Lung microvascular endothelial cell (primary cell): ENCODE measurements at places on chromosomes 7 and 10.

DNA sequence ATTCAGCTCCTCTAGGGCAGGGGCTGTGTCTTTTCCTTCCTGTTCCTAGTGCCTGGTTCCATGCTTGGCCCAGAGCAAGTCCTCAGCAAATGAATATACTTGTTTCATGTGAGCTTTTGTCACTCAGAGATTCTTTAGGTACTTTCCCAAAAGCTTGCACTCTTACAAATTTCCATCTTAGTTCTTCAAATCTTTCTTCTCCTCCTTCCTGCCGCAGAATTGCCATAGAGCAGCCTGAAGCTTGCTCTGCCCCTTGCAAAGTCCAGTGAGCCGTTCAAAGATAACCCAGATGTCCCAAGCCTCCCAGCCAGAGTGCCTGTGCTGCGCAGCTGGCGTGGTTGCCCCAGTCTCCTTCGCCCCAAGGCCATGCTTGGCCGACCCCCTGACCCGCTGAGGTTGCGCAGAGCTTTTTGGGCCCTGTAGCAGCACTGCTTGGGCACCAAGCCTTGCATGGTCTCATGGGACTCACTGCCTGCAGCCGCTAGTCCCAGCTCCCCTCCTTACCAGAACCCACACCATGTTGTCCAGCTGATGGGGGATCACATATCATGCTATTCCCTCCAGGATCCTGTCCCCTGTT, 20.7 kb downstream of the CHST3 start:
- DNase-seq: no peak

DNA sequence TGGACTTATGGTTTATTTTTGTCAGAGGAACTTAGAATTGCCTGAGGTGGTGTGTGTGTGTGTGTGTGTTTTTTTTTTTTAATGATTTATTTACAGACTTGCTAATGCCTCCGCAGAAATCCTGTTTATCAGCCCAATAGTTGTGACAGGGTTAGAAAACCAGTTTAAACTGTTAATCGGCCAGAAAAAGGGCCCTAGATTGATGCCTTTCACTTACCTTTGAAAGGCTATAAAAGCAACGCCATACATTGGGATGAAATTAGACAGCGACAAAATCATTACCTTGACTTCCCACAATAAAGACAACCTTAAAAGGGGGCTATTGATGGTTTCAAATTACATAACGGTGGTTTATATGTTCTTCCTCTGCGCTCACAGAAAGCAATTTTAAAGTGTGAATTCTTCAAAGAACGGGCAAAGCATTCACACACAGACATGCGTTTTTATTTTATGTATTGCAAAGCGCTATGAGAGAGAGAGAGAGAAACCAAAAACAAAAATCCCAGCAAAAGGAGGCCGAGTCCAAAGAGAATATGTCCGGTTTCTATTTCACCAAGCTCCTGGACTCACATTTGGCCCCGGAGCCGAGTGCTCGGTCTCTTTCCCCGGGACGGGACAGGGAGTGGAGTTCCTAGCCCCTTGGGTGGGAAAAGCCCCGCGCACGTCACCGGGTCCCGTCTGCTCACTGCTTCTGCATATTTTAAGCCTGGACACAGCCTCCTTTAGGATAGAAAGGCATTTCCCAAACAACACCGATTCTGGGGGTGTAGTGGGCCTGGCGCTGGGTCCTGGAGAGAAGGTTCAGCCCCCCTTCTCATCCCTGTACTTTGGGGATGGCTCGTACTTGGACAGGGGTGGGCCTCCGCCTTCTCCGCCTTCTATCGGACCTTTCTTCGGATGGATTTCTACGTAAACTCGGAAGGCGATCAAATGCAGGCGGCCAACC, 26.8 kb upstream of the VAX1 start:
- DNase-seq: no peak

DNA sequence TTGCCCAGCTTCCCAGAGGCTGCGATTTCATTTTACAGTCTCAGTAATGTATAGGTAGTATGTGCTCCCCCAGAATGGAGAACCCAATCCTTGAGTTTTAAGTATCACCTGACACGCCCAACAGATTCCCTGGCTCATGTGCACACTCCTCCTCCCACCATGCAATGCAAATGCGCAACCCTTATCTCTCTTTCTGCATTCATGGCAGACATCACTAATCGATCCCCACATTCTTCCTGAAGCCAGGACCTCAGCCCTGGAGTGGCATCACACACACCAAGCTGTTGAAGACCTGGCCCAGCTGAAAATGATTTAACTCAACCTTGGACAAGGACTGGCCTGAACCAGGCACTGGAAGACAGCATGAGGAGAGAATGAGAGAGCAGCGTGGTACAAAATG, 68.4 kb downstream of the ZRANB1 start:
- no peak for DNase-seq

GRCh38 chr10:4083509-4084003, 298.5 kb upstream of the KLF6 start:
- peak; percentile 37 for DNase-seq

DNA sequence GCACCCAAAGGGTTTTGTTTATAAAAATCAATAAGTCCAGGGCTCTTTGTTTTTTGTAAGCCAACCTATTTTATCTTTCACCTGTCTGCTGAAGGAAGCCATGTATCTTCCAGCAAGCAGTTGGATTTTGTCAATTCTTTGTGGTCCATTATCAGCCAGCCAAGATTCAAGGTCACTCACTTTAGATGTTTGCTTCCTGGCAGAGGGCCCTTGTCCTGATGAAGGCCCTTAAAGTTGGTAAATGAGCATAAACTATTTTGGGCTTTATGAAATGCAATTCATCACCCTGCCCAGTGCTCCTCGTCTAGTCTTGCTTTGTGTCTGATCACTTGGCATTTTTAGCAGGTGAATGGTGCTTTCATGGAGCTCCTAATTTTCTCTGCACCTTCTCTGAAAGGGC, 1004.2 kb downstream of the GRID1 start:
- DNase-seq: no peak

GRCh38 chr7:55088107-55088506, 69.3 kb downstream of the EGFR start:
- DNase-seq: no peak

- DNase-seq: no peak
Measured at GRCh38 chr10:28775773-28776172, 98.5 kb downstream of the BAMBI start.

DNA sequence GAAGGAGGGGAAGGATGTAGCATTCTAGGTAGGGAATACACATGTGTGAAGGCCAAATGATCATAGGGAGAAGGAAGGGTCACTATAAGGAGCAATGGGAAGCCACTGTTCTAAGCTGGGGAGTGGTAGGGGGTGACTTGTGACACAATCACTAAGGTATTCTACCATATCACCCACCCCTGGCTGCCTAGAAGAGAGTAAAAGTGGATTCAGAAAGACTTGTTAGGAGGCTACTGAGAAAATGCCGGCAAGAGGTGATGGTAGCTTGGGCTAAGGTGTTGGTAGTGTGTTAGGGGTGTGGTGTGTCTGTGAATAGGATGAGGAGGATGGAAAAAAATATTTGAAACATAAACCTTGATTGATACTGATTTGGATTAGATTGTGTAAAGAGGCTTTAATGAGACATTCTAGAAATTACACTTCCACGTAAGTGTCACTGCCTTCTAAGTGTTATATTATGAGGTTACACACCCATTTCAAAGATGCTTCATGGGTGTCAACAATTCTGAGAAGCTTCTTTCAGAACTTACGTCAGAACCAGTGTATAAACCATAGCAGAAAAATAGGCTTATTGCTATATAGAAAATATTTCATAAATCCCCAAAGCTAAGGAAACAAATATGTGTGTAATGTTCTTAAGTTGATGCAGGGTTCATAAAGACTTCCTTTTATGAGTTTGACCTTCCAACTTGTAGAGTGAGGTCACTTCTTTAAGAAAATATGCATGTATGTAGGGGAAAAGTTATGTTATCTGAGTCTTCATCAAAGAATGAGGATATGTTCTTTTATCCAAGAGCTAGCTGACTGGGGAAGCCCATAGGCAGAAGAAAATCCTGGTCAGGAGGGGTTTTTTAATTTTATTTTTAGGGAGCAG, 5.6 kb upstream of the BPGM start:
- peak; percentile 21 for DNase-seq

DNA sequence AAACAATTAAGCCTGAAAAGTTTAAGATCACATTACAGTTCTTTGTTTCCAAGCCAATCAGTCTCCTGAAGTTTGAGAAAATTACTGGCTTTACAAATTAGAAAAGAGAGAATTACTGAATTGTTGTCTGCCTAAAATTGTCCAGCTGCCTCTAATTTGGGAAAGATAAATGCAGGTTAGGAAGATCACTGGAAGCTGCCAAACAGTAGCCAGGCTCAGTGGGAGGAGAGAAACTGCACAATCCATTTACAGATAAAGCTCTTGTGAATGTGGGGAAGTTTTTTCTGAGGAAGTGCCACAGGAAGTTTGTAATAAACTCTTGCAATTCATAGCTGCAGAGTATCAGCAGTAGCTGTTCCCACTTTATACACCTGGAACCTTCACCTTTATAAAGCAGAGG, 100.7 kb downstream of the IQUB start:
- DNase-seq: no peak

GRCh38 chr7:141640239-141640840, 61.6 kb downstream of the DENND11 start:
- no peak for DNase-seq

DNA sequence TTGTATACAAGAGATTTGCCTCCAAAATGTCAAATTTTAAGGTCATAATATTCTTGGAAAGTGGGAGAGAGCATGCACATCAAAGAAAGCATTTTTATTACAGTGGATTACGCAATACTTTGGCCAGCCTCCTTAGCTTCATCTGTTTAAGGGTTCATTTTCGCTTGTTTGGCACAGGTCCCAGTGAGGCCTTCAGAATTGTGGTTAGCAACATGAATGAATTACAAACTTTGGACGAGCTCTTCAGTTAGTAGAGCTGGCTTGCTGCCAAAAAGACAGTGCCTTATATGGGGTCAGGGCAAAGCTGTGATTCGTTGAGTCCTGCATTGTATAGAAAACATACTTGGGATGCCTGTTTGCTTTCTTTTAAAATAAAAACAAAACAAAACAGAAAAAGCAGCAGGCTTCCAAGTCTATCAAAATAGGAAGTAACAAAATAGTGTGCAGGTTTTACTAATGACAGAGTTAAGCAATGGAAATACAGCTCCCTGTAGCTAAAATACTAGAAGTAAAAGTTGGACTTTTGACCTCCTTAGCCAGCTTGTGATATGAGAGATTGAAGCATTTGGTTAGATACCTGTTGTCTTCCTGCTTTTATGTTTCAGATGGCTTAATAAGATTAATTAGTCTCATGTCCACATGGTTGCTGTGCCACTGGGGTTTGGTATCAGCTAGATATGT, 190.8 kb downstream of the MLLT10 start:
- peak; percentile 99 for DNase-seq

GRCh38 chr10:30434273-30435072, 489 bp downstream of the MAP3K8 start:
- DNase-seq: peak; percentile 84

GRCh38 chr7:15906436-15906835, 220.0 kb upstream of the MEOX2 start:
- DNase-seq: no peak

GRCh38 chr10:24000271-24000813, 208.6 kb upstream of the KIAA1217 start:
- no peak for DNase-seq

DNA sequence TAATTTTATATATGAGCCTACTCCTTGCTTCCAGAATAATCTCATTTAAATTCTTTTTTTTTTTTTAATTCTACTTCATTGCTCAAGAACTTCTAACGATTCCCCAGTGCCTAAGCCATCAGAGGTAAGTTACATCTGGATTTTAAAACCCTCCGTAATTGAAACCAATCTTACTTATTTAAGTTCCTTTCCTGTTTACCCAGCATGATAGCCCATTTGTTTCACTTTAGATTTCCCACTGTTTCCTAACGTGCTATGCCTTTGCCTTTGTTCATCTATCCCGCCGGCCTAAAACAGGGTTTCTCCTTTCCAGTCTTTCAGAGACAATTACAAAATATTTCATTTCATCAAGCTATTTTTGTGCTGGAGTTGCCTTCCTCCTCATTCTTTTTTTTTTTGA, 75.8 kb upstream of the ETV1 start:
- DNase-seq: no peak

DNA sequence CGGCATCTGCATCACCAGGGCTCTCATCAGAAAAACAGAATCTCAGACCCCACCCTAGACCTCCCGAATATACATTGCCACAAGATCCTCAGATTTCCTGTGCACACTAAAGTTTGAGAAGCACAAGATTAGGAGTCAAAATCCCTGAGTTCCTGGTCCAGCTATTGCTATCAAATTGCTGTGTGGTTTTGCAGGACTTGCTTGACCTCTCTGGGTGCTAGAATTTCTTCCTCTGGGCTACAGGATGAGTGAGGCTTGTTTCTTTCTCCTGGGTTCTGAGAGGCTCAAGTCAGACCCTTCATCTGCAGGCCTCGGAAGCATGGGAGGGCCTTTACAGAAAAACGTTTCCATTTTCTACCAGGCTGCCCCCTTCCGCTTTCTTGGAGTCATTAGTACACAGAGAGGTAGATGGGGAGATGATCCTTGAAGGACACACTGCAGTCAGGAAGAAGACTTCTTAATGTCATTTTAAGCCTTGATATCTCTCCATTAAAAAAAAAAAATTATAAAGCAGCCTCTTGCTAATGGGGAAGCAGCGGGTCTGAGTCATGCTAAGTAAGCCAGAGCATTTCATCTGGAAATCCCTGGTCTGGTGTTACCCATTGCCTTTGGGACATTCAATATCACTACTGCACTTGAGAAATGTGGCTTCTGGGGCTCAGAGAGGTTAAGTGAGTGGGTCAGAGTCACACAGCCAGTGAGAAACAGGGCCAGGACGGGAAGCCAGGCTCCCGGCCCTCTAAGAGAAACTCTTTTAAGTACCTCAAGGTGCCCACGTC, 173.5 kb downstream of the KCNMA1 start:
- DNase-seq: no peak

GRCh38 chr7:130377178-130377577, 3.1 kb upstream of the CPA1 start:
- no peak for DNase-seq

GRCh38 chr10:125024497-125025234, 82.7 kb downstream of the ZRANB1 start:
- no peak for DNase-seq

- DNase-seq: no peak
Measured at GRCh38 chr7:136677471-136678365, 190.7 kb upstream of the CHRM2 start.

DNA sequence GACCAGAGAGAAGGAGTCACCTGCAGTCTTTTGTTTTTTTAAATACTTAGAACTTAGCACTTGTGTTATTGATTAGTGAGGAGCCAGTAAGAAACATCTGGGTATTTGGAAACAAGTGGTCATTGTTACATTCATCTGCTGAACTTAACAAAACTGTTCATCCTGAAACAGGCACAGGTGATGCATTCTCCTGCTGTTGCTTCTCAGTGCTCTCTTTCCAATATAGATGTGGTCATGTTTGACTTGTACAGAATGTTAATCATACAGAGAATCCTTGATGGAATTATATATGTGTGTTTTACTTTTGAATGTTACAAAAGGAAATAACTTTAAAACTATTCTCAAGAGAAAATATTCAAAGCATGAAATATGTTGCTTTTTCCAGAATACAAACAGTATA, 13.5 kb downstream of the GHITM start:
- DNase-seq: no peak

GRCh38 chr7:158029509-158029908, 558.1 kb downstream of the PTPRN2 start:
- no peak for DNase-seq
